LNCaP clone FGC (cell line): ENCODE measurements at places on chromosomes 12 and 14.

DNA sequence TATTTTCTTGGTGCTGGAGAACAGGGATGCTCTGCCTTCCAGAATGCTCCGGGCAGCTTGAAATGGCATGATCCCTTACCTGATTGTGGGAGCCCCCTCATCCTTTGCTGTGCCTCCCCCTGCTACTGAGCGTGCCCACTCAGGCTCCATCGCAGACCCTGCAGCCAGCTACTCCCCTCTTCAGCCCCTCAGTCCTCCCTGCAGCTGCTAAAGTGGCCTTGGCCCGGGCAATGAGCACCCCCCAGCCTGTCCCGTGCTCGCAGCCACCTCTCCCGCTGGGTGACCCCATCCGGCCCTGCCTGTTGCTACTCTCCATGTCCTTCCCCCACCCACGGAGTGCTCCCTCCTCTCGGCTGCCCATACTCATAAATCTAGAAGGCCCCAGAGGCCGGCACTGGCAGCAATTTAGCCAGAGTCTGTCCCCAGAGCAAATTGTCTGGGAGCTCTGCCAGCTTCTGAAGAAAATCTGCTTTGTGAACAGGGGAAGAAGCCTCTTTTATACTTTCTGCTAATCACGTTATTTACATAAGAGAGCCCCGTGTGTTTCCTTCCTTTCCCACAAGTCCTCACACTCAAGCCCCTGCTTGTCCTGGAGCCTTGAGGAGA, 143.7 kb upstream of the FRMD6 start:
- DNase-seq, result no peak

GRCh38 chr12:55906056-55906455, 21.6 kb downstream of the PYM1 start:
- DNase-seq, result no peak

GRCh38 chr12:143964-144649, 69.8 kb downstream of the SLC6A12 start:
- DNase-seq, result no peak

GRCh38 chr12:76223869-76224268, 124.3 kb downstream of the BBS10 start:
- peak; percentile 54 for DNase-seq

GRCh38 chr14:101033446-101034165, 130.1 kb upstream of the RTL1 start:
- DNase-seq, result no peak

DNA sequence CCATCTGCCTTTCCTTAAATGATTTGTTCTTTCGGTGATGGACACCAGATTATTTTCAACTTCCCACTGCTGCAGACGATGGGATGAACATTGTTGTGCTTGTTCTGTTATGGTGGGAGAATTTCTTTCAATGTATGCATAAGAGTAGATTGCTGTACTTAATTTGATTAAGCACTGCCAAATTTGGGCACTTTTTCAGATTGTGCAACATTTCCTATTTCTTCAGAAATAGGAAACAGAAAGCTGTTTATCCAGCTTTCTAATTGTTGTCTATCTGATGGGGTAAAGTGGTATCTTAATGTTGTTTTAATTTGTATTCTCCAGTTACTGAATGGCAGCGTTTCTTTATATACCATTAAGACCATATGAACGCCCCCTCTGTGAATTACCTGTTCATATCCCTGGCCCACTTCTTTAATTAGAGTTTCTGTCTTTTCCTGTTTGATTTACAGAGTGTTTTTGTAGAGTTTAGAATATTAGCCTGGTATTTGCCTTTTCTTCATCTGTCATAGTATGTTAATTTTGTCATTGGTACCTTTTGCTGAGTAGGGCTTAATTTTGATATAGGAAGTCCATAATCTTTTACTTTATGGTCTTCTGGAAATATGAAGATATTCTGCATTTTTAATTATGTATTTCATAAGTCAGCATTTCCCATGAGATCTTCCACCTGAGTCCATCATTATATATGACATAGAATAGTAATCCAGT, 59.6 kb downstream of the DIP2B start:
- no peak for DNase-seq

GRCh38 chr12:117903110-117903840, 65.5 kb downstream of the KSR2 start:
- DNase-seq, result no peak

DNA sequence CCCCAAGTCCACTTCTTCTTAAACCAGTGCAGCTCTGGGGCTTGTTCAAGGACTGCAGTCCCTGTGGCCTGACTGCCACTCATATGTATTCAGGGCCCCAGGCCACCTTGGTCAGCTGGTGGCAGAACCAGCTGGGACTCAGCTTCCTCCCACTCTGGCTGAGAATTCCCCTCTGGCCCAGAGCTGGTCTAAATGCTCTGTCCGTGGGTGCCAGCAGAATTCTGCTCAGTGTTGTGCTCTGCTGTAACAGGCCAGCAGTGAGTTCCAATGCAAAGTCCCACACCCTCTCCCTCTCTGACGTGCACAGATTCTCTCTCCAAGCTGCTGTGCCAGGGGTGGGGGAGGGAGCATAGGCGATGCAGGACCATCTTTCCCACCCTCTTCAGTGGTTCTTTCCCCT, 210.4 kb upstream of the RGS6 start:
- no peak for DNase-seq

DNA sequence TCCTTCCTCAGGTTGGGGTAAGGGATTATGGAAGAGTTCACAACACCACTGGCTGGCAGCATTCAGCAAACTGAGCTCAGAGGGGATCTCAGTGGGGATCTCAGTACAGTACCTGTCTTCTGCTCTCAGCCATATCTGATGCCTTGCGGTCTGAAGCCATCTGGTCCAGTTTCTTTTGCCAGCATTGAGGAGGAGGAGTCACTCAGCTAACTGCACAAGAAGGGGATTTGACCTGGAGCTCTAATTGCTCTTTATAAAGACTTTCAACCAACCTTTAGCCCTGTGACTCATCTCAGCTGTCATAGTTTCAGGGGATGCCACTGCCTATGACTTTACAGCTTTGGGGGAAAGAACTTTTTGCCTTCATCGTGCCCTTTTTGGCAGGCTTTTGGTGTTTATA, 44.9 kb downstream of the JKAMP start:
- no peak for DNase-seq

GRCh38 chr14:66752109-66752508, 244.2 kb downstream of the GPHN start:
- no peak for DNase-seq

DNA sequence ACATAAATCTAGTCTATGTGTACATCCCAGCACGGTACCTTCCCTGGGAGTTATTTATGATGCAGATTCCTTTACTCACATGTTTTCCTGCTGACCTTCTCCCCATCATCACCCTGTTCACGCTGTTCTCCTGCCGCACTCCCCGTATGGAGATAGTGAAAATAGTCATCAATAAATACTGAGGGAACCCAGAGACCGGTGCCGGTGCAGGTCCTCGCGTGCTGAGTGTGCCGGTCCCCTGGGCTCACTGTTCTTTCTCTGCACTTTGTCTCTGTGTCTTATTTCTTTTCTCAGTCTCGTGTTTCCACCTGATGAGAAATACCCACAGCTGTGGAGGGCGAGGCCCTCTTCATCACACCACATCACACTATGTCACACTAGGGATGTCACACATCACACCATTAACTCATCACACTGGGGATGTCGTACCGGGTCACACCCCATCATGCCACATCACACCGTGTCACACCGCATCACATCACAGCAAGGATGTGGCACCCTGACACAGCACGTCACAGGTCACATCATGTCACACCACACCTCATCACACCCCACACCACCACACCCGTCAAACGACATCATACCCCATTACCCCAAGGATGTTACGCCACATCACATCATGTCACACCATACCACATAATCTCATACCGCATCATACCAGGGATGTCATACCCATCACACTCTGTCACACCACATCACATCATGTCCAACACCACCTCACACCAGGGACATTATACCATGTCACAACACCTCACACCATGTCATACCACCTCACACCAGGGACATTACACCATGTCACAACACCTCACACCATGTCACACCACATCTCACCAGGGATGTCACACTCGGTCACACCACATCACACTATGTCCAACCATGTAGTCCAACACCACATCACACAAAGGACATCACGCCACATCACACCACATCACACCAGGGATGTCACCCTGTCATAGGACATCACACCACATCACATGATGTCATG, 207.0 kb downstream of the TMEM121 start:
- DNase-seq, result no peak

GRCh38 chr12:74292351-74293194, 245.1 kb upstream of the ATXN7L3B start:
- no peak for DNase-seq

DNA sequence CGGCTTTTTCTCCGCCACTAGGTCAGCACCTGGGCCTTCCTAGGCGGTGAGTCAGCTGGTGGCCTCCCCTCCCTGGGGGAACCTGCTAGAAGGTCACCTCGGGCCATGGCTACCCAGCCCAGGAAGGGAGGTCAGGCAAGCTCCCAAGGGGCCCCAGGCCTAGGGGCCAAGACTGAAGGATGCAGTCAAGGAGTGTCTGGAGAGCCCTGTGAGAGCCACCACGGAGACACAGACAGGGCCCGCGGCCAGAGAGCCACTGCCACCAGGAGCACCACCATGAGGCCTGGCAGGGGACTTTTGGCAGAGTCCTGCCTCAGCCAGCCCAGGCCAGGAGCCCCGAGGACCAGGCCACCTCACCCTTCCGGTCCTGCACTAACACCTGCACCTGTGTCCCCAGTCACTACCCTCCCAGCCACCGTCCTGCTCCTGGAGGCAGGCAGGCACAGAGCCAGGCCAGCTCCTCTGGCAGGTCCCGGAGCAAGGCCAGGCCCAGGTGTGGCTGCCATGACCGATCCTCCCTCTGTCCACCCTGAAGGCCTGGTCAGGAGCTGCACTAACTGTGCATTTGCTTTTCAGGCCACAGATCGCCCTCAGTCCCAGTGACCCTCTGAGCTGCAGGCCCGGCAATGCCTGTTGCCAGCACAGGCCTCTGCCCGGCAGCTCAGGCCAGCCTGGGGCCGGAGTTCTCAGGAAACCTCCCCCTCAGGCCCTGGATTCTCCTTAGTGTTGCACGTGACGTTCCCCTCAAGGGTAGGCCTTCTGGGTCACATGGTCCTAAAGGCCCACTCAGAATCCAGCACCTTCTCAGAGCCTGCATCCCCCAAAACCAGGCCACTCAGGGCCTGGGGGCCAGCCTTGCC, 6.9 kb downstream of the PHETA1 start:
- DNase-seq, result no peak

GRCh38 chr12:52714887-52715281, 11.6 kb upstream of the KRT77 start:
- DNase-seq, result no peak

DNA sequence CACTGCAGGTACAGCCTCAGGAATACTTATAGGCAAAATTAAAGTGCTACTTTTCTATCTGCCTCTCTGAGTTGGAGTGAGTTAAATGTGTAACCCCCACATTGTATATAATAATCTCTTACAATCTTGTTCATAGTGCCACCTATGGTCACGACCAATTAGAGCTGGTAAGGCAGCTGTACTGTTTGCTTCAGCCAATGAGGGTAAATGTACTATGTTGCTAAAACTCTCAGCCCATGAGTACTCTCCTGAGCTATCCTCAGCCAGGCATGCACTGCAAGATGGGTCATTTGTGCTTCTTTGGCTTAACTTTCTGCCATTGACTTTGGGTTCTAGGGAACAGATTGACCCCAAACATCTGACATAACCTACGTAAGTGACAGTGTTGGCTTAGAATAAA, 15.0 kb upstream of the MDM2 start:
- DNase-seq, result no peak

DNA sequence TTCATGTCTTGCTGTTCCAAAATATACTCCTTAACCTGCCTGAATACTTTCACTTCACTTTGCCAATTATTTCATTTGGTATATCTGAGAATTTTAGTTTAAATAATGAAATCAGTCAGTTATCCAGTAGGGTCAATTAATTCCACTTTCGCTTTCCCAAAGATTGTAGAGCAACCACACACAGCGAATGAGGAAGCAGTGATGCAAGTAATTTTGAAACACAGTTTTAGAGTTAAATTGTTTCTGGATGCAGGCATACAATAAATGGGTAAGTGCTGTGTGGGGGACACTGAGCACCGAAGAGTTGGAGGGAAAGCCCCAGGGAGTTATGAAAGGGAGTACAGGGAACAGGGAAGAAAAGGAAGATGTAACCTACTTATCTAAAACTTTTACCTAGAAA, 62.8 kb downstream of the TSHR start:
- no peak for DNase-seq

- no peak for DNase-seq
Measured at GRCh38 chr14:49679271-49679670, 8.7 kb downstream of the POLE2 start.

DNA sequence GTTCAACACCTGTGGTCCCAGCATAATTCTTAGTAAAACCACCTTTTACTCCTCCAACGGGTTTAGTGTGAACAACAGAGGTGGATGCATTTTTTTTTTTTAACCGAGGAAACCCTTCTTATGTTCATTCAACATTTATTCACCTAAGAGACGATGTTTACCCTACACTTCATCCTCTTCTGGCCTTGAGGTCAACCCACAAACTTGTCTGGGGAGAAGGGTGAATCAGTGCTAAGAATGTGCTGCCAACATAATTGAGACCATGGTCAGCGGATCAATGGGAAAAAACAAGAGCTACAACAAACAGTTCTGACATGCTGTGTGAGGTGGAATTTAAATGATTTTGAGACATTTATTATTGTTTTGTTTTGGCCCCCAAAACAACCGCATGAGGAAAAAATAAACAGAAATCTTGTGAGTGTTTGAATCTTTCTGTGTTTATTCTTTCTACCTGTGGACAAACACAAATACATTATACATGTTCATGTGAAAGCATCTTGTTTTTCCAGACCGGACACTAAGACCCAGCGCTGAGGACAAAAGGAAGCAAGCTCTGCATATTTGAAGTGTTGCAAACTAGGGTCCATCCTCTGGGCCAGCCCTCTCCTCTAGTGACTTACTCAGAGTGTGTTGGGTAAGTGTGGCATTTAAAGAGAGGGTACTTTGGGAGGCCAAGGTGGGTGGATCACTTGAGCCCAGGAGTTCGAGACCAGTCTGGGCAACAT, 5.1 kb upstream of the USP30 start:
- no peak for DNase-seq

DNA sequence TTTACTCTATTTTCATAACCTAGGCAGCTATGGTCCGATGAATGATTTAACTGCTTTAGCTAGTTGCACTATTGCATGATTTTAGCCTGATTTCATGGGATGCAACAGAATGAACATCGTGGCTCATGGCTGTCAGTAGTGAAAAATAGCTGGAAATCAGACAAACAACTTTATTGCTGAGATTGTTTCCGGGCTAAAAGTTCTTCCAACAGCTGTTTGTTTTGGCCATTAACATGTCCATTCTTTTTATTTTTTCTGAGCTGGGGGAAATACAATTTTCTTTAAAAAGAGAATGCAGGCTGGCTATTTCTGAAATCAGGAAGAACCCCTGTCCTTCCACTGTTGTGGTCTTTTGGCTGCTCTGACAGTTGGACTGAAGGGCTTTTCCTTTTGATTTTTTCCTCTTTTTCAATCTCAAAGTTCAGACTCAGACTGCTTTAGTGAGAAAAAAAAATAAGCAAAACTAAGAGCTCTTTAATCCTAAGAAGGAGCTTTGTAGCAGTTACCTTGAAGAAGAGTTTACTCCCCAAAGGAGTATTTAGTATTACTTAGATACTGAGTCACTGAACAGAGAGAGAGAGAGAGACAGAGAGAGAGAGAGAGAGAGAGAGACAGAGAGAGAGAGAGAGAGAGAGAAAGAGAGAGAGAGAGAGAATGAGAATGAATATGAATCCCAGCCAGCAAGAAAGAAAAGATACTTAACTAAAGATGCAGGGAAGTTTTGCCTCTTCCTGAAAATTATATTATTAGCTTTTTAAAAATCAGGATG, at the start of gene NAV3:
NAV3 (plus strand) TSS at position 312 of the 769 bp plus-strand sequence. CDS start 568 bp downstream, outside the sequence.
- DNase-seq, result no peak

- DNase-seq, result no peak
Measured at GRCh38 chr14:63039866-63040265, 5.4 kb downstream of the KCNH5 start.
